Bronchial epithelial cell (primary cell): ENCODE measurements at places on chromosomes 3 and 15.

DNA sequence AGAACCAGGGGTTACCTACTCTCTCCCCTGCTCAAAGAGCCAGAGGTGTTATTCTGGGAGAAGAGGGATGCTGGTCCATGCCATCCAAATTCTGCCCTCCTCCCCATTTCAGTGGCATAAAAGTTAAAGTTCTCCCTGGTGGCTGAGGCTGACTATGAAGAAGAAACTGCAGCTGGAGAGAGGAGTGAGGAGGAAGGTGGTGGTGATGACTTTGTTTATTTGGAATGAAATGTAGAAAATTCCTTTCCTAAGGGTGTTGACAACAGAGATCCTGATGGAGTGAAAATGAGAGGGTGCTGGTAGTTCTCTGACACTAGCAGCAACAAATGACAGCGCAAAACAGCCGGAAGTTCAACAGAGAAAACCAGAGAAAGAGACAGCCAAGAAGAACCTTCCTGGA, 100.4 kb downstream of the PCCB start:
- peak; percentile 15 for DNase-seq

DNA sequence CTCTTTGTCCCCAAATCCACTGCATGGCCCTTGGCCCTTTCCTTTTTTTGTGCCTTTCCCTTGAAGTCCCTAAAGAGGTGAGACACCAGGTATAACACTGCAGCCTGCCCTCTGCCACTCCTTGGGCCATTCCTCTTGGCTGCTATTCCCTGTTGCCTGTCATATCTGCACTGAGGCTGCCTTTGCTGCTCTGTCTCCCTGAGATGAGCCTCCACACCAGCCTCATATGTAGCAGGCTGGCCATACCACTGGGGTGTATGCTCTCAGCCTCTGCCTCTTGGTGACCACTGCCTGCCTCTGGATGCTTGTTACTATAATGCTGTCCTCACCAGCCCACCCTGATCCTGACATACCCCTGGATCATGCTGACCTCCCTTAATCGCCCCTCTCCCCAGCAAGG, 252.0 kb downstream of the CLSTN2 start:
- no peak for DNase-seq

DNA sequence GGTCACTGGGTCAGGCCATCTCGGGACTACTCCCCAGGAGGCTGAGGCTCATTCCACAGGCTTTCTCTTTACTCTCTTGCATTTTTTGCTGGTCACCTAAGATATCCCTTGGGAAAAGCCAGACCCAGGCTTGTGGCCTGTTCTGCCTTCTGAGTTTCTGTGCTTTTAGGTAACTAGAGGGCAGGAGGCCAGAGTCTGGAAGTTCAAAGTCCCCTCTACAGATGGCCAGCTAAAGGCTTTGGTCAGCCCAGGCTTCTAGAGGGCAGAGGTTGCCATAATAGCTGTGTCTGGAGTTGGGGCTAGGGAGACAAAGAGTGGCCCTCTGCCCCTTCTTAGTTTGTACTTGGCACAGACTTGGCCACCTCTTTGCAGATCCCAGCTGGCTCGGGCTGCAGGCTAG, 8.4 kb upstream of the PARP6 start:
- no peak for DNase-seq

DNA sequence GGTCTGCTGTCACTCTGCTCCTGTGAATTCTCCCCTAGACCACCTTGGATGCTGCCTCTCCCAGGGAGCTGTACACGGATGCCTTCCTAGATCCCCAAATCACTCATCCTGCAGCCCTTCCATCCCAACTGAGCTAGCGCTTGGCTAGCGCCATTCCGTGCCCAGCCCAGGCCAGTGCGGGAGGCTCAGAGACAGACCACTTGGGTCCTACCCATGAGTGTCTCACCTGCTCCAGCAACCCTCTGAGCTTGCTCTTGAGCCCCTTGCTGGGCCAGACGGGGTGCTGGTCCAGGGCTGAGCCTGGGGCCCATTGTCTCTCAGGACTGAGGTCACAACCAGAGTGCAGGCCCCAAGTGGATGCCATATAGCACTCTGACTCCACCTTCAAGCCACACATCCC, 17.7 kb downstream of the SH2D7 start:
- DNase-seq, result no peak

- DNase-seq, result peak; percentile 4
Observed at GRCh38 chr15:27660676-27661075, 438.4 kb downstream of the OCA2 start.

GRCh38 chr3:42491881-42492507, 10.4 kb upstream of the VIPR1 start:
- no peak for DNase-seq

DNA sequence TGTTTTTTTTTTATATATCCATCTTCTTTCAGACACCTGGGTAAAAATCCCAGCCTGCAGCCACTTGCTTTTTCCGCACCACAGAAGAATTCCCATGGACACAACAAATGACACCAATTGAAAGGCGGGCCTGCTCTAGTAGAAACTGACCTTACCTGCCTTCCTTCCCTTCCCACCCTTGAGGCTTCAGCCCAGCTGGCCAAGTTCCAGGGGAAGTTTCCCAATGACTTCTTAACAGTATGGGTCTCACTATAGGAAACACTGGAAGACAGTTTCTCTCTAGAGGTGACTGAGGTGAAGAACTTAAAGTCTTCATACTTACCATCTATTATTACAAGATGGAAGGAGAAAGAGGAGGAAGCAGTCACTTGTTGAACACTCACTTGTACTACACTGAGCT, 714.2 kb upstream of the NR2F2 start:
- peak; percentile 5 for DNase-seq

DNA sequence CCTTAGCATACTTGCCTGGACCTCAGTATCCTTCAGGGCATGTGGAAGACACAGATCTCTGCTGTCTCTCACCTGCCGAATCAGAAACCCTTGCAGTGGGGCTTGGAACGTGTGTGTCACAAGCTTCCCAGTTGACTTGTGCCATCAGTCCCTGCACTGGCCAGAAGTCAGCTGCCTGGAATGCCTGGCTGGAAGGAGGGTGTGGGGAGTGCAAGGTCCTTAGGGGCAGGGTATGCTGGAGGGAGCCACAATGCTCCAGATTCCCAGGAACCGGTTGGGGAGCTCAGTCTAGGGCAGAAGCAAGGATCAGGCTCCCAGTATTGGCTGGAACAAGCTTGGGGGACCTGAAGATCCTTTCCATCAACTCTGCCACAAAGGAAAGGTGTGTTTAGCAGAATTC, 27.1 kb downstream of the SPSB4 start:
- no peak for DNase-seq

- DNase-seq, result no peak
Observed at GRCh38 chr15:70717237-70717793, 46.0 kb downstream of the UACA start.

GRCh38 chr3:160840590-160840989, 84.6 kb downstream of the PPM1L start:
- DNase-seq, result no peak

DNA sequence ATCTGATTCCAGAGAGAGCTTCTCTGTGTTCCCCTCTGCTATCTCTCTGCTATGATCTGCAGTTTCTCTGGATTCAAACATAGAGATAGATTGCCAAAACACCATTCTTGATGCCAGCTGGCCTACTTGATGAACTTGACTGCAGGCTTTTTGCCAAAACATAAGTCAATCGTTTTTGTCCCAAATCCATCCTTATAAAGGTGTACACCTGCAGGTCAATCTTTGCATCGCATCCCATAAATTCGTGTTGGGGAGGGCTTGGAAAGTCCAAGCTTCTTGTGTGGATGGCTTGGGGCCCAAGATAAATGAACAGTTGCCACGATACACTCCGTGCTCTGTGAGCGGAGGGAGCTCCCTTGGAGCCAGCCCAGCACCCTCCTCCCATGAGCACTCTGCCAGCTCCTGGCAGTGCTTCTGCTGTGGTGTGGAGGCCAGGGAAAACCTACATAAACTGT, 2.7 kb downstream of the CERS3 start:
- no peak for DNase-seq

- DNase-seq, result peak; percentile 85
Observed at GRCh38 chr15:90419738-90420406, 31.8 kb downstream of the IQGAP1 start.

DNA sequence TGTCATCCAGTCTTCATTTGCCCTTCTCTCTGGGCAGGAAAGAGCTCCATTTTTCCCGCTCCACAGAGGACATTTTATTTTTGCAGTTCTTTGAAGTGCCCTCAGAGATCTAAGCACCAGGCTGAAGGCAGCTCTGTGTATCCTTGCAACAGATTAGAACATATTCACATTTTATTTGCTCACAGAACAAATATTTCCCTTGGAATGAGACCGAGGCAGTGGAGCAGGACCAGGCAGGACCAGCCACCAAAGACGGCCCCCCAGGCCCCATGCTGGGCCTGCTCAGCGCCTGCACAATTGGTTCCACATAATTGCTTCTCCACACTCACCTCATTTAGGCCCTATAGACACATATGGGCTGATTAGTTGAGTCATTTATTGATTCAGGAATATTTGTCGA, 15.7 kb upstream of the ETV5 start:
- DNase-seq, result peak; percentile 51

- no peak for DNase-seq
Observed at GRCh38 chr3:37149257-37149656, 25.1 kb downstream of the LRRFIP2 start.

DNA sequence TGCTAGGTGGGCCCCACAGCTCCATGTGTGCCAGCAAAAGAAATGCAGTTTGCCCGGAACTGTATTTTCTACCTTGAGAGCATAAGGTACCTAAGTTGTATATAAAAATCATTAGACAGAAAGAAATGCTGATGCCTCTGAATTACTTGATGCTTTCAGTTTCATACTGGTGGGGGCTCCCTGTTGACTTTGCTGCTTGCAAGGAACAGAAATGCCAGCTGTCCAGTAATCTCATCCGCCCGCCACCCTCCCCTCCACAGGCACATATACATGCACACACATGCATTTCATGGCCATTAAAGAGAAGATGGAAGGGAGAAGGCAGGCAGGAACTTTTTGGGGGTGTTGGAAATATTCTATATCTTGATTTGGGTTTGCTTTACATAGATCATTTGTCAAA, 38.4 kb downstream of the LIMD1 start:
- DNase-seq, result no peak

DNA sequence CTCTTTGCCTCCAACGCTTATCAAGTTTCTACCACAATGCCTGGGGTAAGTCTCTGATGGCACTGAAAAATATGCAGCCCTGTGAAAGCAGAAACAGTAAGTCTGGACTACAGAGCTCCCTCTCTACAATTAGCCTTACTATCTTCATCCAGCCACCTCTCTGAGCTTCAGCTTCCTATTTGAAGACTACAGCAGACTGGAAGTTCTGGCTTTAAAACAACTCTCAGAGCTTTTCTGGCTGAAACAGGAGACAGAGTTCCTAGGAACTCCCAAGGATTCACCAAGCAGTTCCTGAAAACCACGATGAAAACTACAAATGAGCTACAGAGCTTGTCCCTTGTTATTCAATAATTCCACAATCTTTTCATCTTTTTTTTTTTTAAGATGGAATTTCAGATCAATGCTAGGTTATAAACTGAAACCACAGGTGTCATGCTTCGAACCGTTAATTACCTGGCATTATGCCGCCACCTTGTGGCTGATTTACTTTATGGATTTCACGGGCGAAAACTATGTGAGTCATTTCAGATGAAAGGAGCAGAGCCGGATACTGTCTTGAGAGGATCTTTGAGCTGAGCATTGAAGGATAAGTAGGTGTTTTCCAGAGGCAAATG, 3.9 kb downstream of the CRYGS start:
- DNase-seq, result peak; percentile 83

GRCh38 chr15:68585574-68586273, 6.9 kb downstream of the CORO2B start:
- DNase-seq, result no peak

DNA sequence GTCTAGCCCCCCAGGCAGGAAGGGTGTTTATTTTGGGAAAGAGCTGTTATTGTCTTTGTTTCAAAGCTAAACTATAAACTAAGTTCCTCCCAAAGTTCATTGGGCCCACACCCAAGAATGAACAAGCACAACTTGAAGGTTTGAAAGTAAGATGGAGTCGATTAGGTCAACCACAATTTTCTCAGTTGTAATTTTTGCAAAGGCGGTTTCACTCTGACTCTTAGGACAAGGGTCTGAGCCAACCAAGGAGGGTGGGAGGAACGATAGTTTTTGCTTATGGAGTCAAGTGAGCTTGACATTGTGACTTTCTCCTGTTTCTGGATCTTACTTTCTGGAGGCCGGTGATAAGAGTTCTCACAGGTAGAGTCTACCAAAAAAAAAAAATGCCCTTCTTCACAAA, 5.8 kb upstream of the ZNF770 start:
- DNase-seq, result no peak

DNA sequence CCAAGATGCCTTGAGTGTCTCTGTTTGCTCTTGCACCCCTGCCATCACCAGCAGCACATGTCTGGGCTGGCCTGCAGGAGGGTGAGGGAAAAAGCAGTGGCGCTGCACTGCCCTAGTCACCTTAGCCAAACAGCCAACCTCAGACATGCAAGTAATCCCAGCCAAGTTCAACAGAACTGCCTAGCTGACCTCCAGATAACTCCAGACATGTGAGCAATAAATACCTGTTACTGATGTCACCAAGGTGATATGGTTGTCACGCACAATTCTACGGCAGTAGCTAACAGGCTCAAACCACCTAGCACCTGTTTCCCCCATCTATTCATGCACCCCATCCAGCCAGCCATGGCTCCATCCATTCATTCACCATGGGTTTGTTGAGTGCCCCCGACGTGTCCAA, 99.9 kb downstream of the SRGAP3 start:
- DNase-seq, result peak; percentile 91

GRCh38 chr3:24495326-24495994, 810 bp upstream of the THRB start:
- no peak for DNase-seq

DNA sequence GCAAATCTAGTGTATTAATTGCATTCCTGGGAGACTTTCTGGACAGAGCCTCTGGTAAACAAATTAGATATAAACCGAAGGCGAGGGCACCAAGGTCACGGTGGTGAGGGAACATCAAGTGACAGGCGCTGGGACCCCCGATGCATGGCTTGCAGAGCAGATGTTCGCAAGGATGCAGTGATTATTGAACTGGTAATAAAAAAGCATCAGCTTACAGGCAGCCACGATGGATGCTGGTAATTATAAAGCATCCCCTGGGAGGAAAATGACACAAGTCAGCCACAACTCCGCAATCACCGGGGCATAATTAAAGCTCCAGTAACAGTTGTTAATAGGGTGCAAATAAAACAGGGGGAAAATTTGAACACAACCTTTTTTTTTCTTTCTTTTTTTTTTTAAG, 231.1 kb upstream of the DPH6 start:
- no peak for DNase-seq

DNA sequence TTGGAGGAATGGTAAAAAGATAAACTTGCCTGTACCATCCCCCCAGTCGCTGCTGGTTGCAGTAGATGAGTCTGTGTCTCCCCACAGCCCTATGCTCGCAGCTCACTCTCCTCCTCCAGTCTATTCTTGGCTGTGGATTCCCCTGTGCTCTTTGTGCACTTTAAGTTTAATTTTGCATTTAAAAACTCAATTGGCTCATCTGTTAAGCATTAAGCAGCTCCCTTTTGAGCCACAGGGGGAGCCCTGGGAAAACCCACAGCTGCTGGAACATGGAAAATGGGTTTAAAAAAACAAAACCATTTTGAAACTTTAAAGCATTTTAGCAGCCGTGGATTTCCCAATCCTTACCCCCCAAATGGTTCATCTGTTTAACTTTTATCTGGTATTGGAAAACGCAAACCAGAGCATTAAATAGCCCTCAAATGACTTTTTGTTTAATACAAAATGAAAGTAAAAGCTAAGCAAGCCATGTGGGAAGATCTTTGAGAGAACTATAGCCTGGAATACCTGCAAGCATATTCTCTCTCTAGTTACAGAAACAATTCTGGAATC, 536.9 kb downstream of the ZIC1 start:
- peak; percentile 30 for DNase-seq
